ENCODE measurements at places on chromosomes 11 and 22.

GRCh38 chr11:17296852-17297559, 20.5 kb downstream of the NUCB2 start:
- DNase-seq, result no peak

DNA sequence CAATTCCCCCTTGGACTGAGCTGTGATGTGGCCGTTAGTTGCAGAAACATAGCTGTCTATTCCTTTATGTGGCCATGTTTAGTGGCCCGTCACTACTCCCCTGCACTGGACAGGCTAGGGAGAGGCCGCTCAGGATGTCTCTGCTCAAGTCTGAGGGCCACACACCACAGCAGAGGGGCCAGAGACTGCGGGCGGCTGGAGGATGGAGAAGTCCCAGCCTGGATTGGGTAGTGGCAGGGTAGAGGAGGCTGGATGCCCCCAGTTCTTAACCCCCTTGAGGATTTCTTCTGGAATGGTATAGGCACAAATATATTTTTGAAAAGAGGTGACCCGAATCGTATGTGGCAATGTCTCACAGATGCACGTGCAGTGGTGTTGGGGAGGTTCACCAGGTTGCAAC, 116.4 kb upstream of the B3GAT1 start:
- no peak for DNase-seq

DNA sequence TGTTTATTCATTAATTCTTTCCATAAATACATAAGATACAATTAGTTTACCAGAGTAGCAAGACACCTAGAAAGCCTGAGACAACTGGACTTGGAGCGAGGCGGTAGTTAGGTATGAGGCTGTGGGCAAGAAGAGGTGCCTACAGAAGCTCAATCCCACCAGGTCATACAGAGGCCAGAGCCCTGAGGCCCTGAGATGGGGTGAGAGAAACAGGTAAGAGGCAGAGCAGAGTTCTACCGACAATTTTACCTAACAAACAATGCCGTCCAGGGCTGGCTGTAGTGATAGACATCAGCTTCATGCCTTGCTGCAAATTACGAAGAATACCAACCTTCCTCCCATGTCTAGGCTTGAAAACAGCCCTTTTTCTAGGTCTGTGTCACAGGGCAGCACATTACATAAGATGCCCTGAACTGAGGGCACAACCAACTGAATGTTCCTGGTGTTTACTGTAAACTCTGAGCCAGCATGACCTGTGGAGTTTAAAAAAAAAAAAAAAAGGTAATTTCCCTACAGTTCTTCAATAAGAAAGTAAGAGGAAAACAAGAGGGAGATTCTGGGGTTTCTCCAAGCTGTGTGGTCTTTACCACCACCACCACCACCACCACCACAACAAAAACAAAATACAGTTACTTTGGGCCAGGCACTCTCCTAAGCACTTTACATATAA, 105.8 kb downstream of the GAB2 start:
- DNase-seq, result no peak

- no peak for DNase-seq
These were observed 140.2 kb upstream of the TIMP3 start for GRCh38 chr22:32661296-32661695.

DNA sequence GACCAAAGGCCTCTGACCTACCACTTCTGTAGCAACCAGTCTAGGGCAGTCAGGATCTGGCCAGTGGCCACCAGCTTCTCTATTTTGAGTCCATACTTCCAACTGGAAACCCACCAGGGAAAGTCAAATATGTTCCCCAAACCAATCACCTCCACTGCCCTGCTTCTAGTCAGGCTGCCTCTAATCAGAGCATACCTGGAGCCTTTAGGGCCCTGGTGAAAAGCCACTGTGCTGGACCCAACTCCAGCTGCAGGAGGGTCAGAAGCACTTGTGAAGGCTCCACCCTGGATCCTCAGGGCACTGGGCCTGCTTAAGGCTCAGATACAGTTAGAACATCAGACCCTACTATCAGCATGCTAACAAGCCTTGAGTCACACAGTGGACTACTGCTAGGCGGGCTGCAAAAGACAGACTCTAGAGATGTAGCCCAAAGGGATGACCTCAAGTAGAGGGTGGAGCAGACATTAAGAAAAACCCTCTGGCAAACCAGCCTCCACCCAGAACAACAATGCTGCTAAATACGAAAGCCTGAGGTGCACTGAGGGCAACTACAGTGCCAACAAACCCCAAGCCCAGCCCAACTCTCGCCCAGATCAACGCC, 69.2 kb downstream of the DGCR2 start:
- DNase-seq, result no peak

DNA sequence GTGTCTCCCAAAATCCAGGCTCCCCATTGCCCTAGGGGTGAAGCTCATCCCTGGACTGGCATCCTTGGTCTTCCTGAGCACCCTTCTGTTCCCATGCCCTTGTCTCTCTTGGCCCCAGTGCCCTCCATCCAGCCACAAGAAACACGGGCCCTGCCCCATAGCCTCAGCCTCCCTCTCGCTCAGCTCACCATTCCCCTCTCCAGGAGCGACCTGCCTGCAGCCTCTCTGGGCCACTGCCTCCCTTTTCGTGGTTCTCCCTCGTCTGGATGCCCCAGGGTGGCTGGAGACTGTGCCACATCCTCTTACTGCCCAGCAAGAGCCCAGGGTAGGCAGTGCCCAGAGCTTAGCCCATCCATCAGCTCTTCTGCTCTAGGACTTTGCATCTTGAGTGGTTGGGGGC, 532.1 kb downstream of the TBC1D22A start:
- DNase-seq, result no peak

- DNase-seq, result no peak
These were observed 15.5 kb downstream of the RELT start for GRCh38 chr11:73391665-73392064.

DNA sequence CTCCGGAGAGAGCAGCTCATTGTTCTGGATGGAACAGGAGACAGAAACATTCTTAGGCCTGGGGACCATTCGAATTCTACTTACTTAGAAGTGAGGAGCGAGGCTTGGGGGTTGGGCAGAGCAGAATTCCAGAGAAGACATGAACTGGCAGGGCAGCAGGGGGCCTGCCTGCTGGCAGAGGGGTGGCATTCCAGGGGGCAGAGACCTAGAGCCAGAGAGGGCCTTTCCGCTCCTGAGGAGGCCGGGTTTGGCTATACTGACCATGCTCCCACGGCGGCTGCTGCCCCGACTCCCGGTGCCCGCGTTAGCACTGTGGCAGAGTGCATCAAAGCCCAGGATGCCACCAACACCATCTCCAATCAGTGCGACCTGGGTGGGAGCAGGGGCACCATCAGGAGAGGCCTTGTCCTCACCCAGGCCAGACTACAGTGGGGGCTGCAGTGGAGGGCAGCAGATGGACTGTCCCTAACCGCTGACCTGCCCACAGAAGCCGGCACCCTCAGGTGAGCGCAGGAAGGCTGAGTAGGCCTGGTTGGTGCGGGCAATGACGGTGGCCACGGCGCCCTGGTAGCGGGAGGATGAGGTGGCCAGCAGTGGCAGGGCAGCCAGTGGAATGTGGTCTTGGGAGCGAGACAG, 7.4 kb downstream of the PITPNM1 start:
- no peak for DNase-seq

DNA sequence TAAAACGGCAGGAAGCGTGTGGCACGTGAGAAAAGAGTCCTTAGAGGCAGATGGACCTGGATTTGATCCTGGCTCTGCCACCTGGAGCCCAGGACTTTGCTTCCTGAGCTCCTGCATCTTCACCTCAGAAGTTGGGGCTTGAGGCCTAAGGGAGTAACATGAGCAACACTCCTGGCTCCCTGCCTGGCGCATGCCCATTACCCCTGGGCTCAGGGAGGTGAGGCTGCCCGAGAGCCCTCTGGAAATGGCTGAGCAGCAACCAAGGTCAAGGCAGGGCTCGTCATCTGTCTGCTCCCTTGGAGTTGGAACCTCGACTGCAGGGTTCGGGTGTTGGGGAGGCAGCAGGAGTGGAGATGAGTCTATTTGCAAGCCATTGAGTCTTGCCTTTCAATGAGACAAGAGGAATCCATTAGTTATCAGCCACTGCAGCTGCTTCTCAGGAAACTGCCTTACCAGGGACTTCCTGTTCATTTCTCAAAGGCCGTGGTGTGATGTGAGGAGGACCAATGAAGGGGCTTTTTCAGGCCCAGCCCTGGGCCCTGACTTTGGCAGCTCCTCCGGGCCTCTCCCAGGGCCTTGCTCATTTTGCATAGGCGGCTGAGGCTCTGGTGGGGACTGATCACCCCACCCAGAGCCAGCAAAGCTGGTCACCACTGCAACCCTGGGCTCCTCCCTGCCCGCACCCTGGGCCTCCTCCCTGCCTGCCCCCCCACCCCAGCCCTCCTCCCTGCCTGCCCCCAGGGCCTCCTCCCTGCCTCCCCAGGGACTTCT, 6.4 kb downstream of the FADS2 start:
- DNase-seq, result peak; percentile 55

DNA sequence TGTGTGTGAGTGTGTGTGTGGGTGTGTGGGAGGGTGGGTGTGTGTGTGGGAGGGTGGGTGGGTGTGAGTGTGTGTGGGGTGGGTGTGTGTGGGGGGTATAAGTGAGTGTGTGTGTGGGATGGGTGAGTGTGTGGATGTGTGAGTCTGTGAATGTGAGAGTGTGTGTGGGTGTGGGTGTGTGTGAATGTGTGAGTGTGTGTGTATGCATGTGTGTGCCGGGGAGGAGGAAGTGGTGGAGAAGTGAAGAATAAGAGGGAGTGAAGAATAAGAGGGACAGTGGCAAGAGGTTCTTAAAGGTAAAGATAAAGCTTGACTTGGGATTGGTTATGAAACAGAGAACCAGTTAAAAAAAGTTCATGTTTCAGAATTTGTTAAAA, 54.0 kb downstream of the PRR5L start:
- no peak for DNase-seq

- no peak for DNase-seq
These were observed 30.4 kb downstream of the STIM1 start for GRCh38 chr11:3885855-3886254.

- DNase-seq, result no peak
These were observed 154.8 kb downstream of the APOL5 start for GRCh38 chr22:35872451-35872850.

DNA sequence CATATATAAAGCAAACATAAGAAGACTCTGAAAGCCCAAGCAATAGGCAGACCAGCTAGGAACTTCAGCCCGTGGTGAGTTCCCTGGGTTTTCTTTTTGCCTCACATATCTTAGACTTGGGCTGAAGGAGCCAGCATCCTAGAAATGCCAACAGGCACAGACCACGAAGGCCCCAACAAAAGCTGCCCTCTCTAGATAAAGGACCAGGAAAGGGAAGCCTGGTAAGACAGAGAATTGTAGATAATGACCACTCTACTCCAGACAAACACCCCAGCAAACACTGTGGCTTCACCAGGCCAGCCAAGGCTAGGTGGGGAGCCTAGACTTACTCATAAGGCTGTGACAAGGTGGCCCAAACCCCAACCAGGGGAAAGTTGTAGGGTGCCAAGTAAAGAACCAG, 11.2 kb downstream of the GAL start:
- no peak for DNase-seq

GRCh38 chr11:83835423-83835822, 549.3 kb upstream of the CCDC90B start:
- DNase-seq, result no peak

DNA sequence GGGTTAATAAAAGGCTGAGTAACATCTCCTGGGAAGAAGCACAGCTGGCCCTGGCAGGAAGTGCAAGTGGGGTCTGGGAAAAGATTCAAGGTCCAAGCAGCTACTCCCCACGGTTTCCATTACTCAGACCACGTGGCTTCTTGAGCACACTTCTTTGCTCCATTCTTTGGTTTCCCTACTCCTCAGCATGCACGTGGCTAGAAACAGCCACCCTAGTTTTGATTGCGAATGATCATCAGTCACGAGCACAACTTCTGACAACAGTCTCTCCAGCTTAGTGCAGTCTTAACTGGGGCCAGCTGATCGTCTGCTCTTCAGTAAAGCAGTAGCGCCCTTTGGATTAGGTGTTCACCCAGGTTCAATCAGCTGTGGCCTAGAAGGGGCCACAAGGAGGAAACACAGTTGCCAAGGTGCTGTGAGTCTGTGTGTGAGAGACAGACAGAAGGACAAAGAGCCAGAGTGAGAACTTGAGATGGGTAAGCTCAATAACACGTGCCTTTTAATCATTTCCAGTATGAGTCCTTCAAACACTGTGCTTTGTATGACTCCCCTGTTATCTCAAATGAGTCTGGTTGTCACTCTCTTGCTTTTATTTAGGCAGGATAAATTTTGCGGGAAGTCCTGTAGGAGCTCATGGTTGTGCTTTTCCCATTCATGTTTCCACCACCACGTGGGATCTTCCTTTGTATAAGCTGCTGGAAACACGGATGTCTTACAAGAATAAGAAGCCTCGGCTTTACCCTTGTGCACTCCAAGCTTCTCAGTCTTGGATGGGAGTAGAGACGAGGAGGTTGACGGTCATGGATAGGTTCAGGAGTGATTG, 901 bp upstream of the PARVA start:
- DNase-seq, result peak; percentile 39

GRCh38 chr11:19651653-19652052, 61.0 kb upstream of the NAV2 start:
- peak; percentile 32 for DNase-seq

- no peak for DNase-seq
These were observed 35.6 kb downstream of the MYH9 start for GRCh38 chr22:36351921-36352802.

DNA sequence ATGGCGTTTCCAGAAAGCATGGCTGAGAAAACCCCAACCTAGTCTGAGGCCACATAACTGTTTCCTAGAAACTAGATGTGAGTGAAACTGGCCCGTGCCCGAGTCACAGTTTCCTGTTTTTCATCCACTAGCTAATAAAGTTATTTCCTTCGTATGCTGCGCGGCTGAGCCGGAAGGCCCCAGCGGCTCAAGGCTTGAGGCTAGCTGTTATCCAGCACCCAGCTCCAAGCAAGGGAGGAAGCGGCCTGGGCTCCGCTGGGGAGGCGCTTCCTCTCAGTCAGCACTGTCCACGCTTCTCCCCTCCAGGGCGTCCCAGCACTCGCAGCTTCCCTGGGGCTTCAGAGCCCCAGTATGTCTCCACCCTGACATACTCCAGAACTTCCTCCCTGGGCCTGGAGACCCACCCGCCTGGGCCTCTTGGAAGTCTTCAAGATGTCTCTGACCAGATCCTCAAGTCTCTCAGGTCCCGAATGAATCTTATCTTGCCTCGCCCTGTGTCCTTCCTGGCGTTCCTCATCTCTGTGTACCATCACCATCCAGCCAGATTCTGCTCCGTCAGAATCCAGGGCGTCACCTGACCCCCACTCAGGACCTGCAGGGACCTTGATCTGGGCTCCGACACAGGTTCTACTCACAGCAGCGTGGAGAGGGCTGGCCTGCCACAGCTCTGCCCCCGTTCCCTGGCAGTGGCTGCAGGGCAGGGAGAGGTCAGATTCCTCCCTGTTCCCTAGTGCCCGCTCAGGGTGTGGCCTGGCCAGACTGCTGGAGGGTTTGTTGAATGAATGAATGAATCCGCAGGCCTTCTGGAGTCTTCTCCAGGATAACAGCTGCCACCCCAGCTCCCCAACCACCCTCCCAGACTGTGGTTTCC, 81.9 kb downstream of the LRRC32 start:
- DNase-seq, result no peak

Measured in NCI-H69 (cell line).